Activated T-cell treated with anti-CD3 and anti-CD28 coated beads, Interleukin-2, amount 50 U/mL, for 4 hours (primary cell): ENCODE measurements at places on chromosomes 13 and 19.

DNA sequence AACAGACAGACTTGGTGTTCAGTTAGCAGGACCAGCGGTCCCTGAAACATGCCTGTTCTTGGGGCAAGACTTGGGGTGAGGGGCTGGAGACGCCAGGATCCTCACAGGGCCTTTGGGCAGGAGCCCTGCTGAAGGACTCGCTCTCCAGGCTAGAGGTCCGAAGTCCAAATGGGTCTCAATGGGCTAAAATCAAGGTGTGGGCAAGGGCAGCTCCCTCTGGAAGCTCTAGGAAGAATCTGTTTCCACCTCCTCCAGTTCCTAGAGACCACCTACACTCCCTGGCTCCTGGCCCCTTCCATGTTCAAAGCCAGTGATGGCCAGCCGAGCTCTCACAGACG, 111.3 kb downstream of the TUBA3C start:
- DNase-seq: no peak

GRCh38 chr13:106738186-106738678, 170.3 kb upstream of the ARGLU1 start:
- no peak for DNase-seq

DNA sequence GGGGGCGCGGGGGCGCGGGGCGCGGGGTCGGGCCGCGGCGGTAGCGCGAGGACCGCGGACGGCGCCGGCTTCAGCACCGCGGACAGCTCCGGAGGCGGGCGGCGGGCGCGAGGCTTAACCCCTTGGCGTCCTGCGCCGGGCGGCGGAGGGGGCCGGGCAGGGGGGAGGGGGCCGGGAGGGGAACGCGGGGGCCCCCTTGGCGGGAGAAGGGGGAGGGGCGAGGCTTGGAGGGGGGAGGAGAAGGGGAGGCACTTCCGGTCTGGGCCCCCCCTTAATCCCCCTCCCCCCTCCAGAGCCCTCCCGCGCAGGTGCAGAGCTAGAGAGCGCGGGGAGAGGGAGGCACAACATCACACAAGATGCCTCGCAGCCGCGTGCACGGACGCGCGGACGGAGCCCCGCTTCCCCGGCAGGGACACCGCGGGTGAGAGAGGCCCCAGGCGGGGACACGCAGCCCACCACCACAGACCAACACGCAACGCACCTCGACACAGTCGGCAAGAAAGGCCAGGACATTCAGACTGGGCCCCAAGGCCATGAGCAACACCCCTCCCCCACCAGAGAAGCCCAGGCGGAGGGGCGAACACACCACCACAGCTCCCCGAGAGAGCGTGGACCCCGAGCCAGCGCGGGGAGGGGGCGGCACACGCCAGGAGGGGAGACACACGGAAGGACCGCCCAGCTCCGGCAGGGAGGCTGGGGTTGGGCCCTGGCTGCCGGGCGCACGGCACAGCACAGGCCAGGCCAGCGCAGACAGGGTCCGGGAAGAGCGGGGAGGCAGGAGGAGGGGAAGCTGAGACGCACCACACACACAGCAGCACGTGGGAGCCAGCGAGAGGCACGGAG, 24.1 kb downstream of the SHANK1 start:
- DNase-seq: no peak

DNA sequence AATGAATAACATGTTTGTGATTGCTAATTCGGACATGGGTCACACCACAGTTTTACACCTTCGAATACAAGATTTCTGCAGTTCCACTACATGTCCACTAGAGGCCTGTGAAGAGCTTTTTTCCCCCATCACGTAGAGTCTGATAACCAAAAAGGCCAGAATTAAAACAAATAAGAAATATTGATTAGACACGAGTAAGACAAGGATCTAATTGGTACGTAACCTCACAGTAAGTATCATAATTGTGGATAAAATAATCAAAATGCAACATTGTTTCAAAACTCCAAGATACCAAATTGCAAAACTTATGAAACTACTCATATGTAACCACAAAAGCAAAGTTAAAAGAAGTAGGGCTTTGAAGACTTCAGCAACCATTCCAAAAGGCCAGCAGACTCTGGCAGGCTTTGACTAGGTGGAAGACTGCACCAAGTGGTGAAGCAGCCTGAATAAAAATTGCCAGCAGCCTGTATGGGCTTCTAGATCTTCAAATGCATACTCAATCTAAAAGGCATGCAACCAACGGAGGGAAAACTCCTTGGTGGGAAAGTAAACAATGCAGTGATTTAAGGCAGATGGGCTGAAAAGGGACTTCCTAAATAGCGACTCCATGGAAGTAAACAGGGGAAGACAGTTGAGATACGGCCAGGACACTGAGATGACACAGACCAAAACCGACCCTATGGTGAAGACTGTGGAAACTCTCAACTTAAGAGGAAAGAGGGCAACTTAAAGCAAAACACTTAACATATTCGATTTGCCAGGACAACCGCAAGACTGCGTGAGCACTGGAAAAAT, 56.7 kb downstream of the STARD13 start:
- no peak for DNase-seq

DNA sequence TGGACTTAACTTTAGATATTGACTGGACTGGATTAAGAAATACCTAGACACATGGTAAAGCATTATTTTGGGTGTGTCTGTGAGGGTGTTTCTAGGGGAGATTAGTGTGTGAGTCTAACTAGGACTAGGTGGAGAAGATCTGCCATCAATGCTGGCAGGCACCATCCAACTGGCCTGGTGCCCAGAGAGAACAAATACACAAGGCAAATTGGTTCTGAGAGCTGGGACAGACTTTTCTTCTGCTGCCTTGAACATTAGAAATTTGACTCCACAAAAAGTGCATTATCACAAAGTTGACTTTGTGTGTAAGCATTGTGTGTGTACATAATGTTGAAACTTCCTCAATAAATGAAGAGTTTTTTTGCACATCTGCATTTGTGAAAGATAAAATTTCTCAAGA, 522.1 kb downstream of the SUCLA2 start:
- DNase-seq: no peak

- DNase-seq: no peak
Observed at GRCh38 chr19:19021115-19021514, 12.2 kb downstream of the SUGP2 start.

DNA sequence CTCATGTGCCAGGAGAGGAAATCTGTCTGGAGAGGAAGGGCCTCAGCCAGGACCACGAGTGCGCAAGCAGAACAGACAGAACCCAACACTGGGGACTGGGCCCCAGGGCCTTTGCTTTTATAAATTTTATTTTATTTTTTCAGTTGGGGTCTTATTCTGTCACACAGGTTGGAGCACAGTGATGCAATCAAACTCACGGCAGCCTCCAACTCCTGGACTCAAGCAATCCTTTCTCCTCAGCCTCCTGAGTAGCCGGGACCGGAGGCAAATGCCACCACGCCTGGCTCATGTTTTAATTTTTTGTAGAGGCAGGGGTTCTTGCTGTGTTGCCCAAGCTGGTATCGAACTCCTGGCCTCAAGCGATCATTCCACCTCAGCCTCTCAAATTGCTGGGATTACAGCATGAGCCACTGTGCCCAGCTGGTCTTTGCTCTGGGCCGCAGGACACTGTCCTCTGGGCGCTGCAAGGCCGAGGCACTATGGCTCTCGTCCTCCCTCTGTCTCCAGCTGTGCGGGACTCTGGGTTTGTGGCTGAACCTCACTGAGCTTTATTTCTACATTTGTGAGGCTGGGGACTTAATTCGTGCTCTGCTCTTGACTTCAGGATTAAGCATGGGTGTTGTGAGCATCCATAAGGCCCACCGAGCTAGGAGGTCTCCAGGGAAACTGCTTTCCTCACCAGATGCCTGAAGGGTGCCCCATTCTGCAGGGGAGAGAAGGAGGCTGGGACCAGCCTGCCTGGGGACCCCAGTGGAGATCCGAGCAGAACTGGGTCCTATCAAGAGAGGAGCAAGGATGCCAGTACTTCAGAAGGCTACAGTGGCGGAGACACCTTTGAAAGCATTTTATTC, 144.2 kb upstream of the VSTM2B start:
- no peak for DNase-seq

GRCh38 chr13:73966331-73966730, 167.9 kb downstream of the KLF12 start:
- no peak for DNase-seq

DNA sequence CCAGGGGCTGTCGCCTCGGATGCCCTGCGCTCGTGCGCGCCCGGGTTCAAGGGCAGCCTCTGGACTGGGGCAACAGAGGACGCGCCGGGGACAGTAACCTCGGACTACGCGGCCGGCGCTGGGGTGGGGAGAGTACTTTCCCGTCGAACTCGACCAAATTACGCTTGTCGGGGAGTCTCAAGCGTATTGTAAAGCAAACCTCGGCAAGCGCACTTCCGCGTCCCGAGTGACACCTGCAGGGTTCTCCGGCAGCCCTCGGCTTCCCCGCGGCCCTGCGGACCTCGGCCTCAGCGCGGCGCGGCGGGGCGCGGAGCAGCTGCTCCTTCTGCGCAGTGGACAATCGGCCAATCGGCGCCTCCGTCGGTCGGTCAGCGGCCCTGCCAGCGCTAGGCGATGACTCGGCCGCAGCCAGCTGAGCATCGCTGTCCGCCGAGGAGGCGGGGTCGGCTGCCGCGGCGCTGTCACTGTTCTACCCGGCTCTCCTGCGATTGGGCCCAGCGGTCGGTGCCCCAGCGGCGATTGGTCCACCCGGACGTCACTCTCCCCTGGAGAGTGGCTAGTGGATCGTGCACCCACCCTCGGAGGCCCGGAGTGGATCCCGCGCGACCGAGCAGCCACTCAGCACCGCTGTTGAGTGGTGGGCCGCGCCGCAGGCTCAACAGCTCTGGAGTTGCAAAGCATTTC, at the start of gene SLC46A3:
Gene SLC46A3, minus strand, starts transcription at position 428 of the 684 bp plus-strand sequence. CDS start 972 bp downstream, outside the sequence.
- peak; percentile 97 for DNase-seq

- no peak for DNase-seq
Observed at GRCh38 chr13:38662362-38662761, 24.5 kb upstream of the FREM2 start.

- DNase-seq: no peak
Observed at GRCh38 chr13:31250435-31250834, 50.7 kb downstream of the B3GLCT start.

DNA sequence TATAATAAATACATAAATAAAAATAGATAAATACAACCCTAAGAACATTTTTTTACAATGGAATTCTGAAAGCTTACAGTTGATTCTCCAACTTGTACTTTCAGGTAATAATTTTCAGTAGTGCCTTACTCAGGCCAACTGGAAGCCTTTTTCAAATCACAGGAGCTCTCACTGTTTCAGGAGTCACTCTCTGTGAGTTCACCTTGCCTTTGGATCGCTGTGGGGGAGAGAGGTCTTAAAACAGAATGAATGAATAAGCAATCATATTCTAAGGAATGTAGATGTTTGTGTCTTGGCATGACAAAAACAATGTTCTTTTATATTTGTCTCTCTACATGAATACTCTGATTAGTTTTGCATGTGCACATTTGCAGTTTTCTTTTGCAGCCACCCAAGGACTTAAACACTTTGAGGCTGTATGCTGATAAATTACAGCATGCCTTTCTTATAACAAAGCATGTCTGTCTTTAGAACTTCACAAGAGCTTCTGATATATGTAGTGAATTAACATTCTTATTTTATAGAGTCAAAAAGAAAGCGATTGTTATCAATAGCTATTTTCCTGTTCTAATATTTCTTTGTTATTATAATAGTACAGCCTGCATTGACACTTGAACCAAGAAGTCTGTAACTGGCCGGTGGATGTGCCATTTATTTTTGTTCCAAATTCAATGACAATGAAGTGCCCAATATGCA, 1111.5 kb upstream of the ATXN8OS start:
- no peak for DNase-seq

DNA sequence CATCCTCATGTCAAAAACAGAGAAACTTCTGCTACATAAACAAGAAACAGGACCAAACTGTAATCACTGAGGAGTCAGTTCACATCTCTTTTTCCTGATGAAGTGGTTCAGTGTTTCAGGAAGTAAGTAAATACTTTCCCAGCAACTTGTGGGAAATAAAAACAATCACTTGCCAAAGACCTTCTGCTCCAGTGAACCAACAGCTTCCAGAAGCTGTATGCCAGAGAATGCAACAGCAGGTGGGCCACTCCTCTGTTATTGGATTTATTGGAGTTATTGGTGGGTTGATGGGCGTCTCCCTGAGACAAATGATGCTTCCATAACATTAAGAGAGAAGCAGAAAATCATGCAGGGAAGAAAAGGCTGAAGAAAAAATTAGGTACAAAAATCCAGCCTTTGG, 9.9 kb downstream of the SLC6A16 start:
- no peak for DNase-seq

GRCh38 chr13:97121894-97122293, 100.2 kb upstream of the MBNL2 start:
- DNase-seq: no peak

GRCh38 chr19:57814505-57815246, at the start of gene ZNF552:
Gene ZNF552 (minus strand): TSS chr19:57814913. CDS start chr19:57814743, 170 bp downstream.
- DNase-seq: peak; percentile 62

GRCh38 chr13:23554000-23554399, 16.2 kb upstream of the TNFRSF19 start:
- no peak for DNase-seq

DNA sequence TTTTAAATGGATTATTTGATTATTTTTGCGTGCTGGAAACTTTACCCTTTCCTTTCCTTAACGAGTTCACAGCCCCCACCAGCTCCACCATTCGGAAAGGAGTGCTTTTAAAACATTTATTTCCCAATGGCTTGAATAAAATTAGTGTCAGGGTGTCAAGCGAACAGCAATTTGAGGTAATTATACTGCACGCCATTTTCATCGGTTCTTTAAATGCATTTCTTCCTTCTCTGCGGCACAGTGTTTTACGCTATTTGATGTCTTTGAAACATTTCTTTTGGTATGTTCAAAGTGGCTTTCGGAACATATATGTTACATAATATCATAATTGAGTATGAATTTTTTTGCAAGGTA, 309 bp upstream of the SLITRK1 start:
- DNase-seq: no peak

GRCh38 chr13:35953537-35954206, 177.5 kb downstream of the DCLK1 start:
- DNase-seq: no peak

DNA sequence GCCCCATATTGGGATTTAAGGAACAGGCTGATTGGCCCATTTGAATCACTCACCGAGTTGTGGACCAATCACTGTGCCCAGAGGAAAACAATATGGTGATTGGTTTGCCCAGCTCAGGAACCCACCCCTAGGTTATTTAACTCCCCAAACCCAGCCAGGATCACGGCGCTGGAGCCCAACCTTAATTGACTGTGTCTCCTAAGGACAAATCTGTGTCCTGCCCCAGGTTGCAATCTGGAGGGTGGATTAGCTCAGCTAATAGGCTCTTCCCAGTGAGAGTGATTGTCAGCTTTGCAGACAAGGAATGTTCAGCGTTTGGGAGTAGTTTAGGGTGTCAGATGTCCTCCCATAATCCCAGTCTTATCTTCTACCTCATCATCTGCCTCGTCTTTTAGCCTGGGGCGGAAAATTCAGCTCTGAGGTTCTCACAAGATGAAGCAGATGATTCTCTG, 3.5 kb upstream of the ZNF358 start:
- DNase-seq: no peak

DNA sequence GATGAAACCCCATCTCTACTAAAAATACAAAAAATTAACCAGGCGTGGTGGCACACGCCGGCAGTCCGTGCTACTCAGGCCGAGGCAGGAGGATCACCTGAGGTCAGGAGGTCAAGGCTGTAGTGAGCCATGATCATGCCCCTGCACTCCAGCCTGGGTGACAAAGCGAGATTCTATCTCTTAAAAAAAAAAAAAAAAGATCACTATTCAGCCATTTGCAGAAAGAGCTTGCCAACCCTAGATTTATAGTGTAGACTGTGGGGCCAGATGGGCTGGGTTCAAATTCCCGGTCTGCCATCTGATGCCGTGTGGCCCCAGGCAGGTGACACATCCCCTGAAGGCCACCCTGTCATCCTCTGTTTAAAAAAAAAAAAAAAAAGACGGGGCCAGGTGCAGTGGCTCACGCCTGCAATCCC, 28.9 kb downstream of the SMIM24 start:
- DNase-seq: no peak

GRCh38 chr19:45636275-45636674, 2.9 kb downstream of the EML2 start:
- no peak for DNase-seq
